ENCODE measurements at places on chromosomes 3 and 15.

- no peak for DNase-seq
These were observed 21.2 kb upstream of the SPRED1 start for GRCh38 chr15:38231436-38231835.

GRCh38 chr3:67719333-67719732 lies 64.9 kb upstream of the SUCLG2 start:
- no peak for DNase-seq

DNA sequence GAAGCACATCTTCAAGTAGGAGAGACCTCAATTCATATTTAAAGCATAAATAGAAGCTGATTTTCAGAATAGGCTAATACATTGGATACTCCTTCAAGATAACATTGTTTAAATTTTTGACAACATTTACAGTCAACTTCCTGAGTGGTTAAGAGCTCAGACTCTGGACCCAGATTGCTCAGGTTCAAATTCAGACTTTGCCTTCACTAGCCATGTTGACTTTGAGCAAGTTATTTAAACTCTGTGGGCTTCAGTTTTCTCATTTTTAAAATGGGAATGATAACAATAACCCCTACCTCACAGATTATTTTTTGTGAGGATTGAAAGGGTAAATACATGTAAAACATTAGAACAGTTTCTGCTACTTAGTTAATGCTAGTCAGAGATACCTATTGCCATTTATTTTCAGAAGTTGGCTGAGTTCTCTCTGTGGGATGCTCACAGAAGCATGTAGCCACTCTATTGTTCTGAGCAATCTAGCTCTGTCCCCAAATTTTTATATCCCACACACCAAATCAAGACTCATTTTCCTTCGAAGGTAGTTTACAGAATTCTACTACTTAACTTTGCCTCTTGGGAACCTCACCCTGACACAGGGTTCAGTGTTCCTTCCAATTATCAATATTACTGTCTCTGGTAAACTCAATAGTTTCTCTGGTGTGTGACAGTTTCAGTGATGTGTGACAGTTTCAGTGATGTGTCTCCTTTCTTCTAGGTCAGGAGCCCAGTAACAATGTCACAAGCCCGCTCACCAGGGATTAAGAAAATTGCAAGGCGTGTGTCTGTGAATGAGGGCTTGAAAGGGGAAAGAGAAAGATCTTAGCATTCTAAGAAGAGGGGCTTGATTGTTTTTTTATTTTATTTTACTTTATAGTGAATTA lies 79.4 kb upstream of the OSTN start:
- DNase-seq, result no peak

DNA sequence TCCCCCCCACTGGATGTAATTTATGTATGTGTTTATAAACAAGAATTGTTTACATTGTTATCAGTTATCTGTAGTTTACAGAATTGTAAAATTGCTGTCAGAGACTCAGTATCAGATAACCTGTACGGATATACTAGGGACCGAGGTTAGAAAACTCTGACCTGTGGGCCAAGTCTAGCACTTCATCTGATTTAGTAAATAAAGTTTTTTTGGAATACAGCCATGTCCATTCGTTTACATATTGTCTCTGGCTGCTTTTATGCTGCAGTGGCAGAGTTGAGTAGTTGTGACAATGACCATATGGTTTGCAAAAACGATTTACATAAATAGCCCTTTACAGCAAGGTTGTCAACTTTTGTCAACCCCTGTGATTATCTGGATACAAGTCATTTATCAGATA lies 52.6 kb downstream of the LRRC28 start:
- no peak for DNase-seq

GRCh38 chr3:118144919-118145318 lies 889.7 kb downstream of the IGSF11 start:
- DNase-seq, result no peak

DNA sequence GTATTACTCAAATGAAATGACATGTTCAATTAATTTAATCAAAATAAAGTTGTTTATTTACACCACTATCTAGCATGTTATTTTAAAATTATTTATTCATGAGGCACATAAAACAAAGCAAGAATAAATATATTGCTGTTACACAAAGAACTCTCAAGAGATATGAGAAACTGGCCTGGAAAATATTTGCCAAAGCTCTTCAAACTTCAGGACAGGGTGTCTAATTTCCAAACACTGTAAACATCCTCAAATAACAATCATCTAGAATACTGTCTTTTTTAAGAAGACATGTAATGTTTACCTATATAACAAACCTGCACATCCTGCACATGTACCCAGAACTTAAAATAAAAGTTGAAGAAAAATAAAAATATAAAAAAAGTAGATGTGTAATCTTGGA lies 876.6 kb downstream of the TUSC7 start:
- no peak for DNase-seq

DNA sequence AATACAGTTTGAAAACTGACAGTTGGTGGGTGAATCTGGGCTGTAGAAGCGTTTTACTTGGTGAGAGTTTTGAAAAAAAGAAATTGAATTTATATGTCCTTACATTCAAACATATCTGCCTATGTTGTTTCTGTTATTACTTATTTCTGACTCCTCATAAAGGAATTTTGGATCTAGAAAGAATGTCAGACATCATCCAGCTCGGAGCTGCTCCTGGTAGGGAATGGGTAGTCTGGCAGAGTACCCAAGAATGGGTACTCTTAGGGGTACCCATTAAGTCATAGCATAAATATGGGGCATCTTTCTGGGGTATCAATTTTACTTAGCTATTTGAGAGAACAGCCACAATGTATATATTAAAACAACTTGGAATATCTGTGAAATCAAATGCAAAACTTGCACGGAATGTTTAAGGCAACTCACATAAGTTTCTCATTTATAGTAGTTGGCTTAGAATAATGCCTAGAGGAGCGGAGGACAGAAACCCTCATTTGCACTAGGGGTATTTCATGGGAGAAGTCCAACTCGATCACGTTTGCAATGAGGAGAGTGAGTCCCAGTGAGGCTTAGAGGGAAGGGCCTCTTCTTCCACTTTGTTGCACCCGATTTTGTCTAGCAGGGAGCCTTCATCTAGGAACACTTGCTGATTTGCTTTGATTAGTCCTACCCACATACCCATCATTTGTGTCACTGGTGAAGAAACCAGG lies 2.4 kb upstream of the LARP6 start:
- DNase-seq, result no peak

- no peak for DNase-seq
These were observed 259.7 kb upstream of the TPM1 start for GRCh38 chr15:62782896-62783295.

DNA sequence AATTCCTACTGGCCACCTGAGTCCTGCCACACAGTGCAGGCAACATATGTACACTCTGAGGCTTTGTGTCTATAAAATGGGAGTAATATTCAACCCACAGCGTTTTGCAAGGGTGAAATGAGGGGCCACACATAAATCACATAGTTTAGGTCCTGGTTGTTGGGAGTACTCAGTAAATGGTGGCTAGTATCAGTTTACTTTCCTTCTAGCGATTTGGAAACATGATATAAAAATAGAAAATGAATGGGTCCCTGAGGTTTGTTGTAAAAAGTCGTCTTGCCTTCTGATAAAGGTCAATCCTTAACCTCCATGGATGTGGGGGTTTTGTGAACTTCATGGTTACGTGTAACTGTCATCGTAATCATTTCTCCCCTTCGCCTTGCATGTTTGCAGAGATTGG lies 472.4 kb downstream of the EPHB1 start:
- DNase-seq, result no peak

- DNase-seq, result no peak
These were observed 32.2 kb upstream of the ACP3 start for GRCh38 chr3:132284781-132285619.

DNA sequence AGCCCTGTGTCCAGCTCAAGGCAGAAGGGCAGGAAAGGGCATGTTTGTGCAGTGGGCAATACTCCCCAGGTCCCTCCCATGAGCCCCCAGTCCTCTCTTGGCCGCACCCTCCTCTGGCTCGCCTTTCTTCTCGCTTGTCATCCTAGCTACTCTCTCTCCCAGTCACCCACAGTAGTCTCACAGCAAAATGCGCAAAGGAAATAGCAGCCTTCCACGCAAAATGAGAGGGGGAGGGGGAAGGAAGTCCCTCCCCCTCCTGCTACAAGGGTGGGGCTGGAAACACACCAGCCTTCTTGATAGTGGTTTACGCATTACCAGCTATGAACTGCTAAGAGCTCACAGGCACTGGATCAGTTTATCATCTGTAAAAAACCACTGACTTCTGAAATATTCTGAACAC lies 83.8 kb downstream of the GADL1 start:
- DNase-seq, result no peak

- DNase-seq, result no peak
These were observed 568.6 kb downstream of the TAFA4 start for GRCh38 chr3:68363796-68364195.

- no peak for DNase-seq
These were observed 129.4 kb downstream of the PGPEP1L start for GRCh38 chr15:98878172-98878571.

GRCh38 chr3:13475871-13476590 lies 4.1 kb upstream of the HDAC11 start:
- DNase-seq, result no peak

- no peak for DNase-seq
These were observed 45.7 kb downstream of the WDR76 start for GRCh38 chr15:43872416-43873020.

DNA sequence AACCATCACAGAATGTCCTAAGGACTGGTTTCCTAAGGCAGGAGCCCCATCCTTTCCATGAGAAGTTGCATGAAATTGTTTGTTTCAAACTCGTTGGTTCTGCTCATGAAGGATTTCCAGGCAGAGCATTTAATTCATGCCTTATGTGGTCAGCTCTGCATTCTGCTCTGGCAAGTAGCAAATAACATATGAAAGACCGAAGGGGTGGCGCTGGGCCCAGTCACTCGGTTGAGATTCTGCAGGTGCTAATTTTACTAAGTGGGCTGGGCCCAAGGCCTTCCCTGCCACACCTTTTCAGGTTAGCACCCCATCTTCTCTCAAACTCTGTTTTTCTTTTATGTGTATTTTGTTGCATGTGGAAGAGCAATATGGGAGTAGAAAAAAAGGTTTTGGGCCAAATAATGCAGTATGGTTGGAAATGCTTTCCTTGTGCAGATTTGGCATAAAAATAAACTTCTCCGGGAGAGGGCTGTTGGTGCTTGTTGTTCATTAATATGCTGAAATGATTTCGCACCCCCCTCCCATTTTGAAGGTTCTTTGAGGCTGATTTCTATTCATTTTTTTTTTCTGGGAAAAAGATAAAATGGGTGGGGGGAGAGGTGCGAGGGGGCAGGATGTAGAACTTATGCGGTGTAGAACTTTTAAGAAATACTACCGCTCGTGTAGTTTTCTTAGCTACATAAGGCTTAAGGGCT lies 182.9 kb upstream of the FEZF2 start:
- no peak for DNase-seq

DNA sequence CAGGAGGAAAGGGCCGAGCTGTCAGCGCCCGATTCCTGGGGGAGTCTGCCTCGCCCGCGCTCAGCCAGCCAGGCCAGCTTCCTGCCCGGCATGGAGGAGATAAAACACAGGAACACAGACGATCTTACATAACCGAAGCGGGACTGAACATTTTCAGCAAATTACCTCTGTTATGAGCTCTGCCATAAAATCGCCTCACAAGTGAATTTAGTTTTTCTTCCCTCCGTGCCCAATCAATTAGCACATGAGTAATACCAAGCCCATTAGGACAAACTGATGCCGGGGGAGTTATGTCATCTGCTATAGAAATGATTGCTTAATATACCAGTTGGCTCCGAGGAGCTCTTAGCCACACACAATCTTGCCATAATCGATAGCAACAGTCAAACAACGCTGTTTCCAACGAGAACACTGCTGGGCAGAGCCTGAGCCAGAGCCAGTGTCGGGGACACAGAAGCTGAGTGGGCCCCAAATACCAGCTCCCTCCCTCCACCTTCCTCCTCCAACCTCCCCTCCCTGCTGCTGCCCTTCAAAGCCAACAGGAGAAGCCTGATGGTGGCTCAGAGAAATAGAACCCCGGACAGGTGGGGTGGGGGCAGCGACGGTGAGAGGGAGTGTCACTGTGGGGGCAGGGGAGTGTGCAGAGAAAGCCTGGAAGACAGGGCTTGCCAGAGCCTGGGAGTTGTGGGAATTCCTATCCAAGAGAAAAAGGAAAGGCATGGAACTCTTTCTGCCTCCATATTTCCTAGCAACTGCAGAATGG lies 279.4 kb upstream of the TLE3 start:
- peak; percentile 9 for DNase-seq

DNA sequence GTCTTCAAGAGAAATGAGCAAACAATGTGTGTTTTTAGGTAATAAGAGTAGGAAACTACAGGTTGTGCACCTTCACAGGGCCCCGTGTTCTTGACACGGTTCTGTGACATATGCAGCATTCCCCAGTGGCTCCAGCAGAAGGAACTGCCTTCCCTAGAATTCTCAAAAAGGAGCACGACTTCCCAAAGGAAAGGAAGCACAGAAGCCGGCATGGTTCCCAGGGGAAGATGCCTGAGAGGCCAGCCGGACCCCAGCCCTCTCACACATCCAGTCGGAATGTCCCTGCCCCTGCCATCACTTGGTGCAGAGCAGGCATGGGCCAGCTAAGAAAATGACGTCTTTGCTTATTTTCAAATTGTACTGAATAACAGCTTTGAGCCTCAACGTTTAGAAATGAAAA lies 187.3 kb upstream of the NSMCE3 start:
- no peak for DNase-seq

- no peak for DNase-seq
These were observed 111.6 kb upstream of the DCBLD2 start for GRCh38 chr3:99013077-99013476.

DNA sequence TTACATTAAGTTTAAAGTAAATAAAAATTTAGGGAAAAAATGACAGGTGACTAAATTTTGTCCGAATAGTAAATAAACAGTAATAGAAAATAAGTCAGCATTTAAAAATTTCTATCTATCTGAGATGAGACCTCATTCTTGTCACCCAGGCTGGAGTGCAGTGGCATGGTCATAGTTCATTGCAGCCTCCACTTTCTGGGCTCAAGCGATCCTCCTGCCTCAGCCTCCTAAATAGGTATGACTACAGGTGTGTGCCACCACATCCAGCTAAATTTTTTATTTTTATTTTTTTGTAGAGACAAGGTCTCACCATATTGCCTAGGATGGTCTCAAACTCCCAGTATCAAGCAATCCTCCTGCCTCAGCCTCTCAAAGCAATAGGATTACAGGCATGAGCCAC lies 7.8 kb downstream of the KPNA4 start:
- DNase-seq, result no peak

DNA sequence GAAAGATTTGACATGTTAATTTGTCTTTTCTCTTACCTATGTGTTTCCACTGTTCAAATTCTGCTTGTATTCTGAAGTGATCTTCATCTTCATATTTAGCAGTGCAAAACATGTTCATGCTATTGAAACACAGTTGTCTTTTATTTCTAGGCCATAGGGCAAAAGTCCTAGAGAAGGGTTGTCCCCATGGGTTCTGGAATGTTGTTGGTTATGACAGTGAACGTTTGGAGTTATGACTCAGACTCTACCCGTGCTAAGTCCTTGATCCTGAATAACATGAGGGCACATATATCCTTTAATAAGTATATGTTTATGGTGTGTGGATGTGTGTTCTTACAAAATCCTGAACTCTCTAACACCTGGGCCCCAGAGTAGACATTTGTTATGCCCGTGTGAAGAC lies 23.0 kb upstream of the ARPP21 start:
- DNase-seq, result no peak

- DNase-seq, result no peak
These were observed 1.3 kb downstream of the PIK3CA start for GRCh38 chr3:179149406-179149867.

- no peak for DNase-seq
These were observed 401.2 kb upstream of the C2CD4B start for GRCh38 chr15:62566248-62566647.

- no peak for DNase-seq
These were observed 58.5 kb downstream of the RFTN1 start for GRCh38 chr3:16455001-16455400.

GRCh38 chr3:123287962-123288302 lies 86.2 kb downstream of the SEC22A start:
- DNase-seq, result no peak

Measured in activated T-cell treated with anti-CD3 and anti-CD28 coated beads, Interleukin-2, amount 50 U/mL, for 24 hours (primary cell).